Body of pancreas (tissue), 4 donors: ENCODE measurements at places on chromosomes 3 and 15.

DNA sequence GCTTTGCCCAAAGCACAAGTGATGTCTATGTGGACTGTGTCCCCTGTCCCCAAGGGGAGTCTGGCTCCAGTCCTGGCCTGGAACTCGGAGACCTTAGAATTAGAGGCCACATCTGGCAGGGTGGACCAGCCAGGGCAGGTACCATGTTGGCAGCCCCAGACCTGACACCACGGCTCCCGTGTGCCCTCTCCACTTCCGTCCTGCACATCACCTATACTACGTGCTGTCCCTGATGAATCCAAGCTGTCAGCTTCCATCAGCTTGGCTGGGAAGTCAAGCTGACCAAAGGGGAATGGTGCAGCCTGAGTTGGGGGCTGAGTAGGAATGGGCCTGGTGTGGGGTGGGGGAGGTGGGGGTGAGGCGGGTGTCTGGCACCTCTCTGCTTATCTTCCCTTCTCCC is 15.3 kb downstream of the C15orf39 start:
- DNase-seq: no peak

GRCh38 chr15:99054025-99054387 is 46.4 kb upstream of the PGPEP1L start:
- DNase-seq: no peak

DNA sequence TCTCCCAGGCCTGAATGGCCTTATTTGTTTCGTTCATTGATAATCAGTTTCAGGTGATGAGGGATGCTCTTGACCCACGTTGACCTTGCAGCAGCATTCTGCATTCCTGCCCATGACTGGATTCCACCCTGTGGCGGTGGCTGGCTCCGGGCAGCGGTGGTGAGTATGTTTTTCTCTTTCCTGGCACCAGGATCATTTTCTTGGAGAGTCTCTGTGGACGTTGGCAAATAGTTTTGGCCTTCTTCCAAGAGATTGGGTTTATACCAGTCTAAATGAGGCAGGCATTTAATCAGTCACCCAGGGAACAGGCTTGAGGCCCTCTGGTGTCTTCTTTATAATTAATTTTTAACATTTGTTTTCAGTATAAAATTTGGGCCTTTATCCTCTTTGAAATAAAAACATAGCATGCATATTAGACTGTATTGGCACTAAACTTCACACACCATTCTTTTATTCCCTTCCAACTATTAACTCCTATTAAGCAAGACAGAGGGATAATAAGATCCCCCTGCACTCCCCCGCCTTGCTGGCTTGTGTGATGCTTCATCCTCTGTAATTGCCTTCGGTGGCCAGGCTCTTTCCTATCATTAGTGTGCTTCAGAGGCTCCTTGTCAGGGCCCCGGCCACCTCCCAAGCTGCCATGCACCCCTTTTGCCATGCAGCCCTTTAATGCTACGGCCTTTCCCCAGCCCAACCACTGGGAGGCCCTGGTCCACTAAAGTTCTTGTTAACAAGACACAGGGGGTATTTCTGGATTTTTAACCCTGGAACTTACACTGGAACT is 176.2 kb upstream of the TOPAZ1 start:
- peak; percentile 61 for DNase-seq

- DNase-seq: no peak
These were observed 220.7 kb downstream of the FHIT start for GRCh38 chr3:61030469-61031035.

DNA sequence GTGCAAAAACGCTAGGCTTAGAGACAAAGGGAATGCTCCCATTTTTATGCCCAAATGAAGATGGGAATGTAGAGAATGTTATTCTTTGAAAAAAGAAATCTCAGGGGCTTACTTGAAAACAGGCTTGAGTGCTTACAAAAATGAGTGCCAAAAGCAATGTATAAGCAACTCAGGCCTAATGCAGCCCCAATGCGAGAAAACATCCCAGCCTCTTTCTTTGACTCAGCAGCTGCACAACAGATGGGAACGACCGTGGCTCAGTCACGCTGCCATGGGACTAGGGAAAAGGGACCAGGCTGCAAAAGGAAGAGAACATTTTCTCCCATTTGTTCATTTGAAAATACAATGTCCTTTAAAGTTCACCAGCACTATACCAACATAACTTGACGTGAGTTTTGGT is 246.4 kb upstream of the LRIG1 start:
- DNase-seq: no peak
